ENCODE measurements at places on chromosomes 4 and X.

DNA sequence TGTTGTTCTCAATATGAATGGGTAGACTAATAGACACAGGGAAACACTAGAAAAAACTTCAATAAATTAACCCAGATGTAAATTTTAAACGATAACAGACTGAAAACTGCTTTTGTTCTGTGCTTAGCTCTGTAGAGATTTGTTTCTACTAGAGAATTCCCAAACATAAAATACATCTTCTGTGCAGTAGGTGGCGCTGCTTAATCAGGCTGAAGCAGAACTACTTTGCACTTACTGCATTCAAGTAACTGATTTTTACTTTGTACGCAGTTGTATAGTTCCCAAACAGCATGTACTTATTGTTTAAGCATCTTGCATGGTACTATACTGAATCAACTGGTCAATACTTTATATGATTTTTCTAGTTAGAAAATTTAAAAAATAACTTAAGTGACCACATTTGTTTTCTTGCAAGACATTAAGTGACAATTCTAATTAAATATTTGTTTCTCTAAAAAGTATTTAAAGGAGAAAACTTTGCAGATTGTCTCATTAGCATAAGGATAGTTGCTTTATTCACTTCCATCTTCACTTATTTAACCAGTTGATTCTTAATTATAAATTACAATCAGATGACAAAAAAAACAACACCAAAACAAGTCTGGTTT is 490.6 kb downstream of the IL15 start:
- DNase-seq = no peak

DNA sequence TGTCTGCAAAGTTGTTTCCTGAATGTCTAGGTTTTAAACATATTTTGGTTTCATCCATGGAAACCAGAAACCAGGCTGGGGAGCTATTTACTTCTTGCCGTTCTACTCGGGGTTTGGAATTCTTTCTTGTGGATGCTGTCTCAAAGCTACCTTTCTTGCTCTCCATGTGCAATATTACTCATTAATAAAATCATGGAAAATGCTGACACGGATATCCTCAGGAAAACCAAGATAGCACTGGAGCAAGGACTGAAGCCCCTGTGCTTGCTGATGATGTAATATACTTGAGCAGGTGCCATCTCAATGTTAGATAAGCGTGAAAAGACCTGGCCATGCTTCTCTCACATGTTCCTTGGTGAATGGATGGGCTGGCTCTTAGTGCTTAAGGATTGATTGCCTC is 41.5 kb upstream of the HPF1 start:
- DNase-seq = no peak

DNA sequence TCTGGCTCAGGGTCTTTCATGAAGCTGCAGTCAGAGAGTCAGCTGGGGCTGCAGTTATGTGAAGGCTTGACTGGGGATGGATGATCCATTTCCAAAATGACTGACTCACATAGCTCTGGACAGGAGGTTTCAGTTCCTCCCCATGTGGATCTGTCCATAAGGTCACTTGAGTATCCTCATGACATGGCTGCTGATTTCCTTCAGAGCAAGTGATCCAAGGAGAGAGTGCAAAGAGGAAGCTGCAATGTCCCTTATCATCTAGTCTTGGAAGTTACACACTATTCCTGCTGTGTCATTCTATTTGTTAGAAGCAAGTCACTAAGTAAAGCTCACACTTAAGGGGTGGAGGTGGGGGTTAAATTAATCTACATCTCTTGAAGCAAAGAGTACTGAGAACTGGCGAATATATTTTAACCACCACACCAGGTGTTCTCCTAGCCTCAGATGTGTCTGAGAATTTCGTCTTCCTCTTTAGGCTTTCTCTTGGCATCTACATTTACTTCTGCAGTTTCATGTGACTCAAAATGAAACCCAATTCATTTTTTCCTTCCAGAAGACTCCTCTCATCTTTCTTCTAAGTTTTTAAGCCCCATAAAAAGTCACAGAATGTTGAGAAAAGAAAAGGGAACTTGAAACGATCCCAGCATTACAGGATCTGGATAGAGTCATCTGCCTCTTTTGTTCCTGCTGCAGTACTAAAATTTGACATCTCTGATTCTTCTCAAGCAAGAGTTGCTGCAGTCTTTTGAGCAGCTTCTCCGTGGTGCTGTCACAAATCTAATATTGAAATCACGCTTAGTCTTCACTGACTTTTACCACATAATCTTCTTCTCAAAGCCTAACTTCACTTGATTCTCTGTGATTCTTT is 3.8 kb upstream of the GRPR start:
- DNase-seq = no peak

DNA sequence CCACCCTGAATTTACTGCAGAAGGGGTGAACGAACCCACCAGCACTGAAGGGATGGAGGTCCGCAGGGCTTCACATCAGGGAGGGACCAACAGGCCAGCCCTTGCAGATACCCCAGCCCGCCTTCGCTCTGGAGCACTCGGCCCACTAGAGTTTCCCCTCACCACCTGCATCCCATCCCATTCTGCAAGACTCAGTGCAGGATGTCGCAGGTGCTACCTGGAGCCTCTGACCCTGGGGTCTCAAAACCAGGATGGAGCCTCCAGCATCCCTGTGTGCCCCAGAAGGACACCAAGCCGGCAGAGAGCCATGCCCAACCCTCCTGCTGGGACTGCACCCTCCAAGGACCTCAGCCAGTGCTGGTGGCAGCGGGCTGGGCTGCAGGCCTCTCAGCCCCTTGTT is 57.6 kb upstream of the ADRA2C start:
- no peak for DNase-seq

All from left renal pelvis (tissue), 4 donors.